Hematopoietic multipotent progenitor cell treated with erythropoietin and hydrocortisone succinate and interleukin-3 and kit ligand, for 8 days (in vitro differentiated cells): ENCODE measurements at places on chromosomes 11 and 22.

DNA sequence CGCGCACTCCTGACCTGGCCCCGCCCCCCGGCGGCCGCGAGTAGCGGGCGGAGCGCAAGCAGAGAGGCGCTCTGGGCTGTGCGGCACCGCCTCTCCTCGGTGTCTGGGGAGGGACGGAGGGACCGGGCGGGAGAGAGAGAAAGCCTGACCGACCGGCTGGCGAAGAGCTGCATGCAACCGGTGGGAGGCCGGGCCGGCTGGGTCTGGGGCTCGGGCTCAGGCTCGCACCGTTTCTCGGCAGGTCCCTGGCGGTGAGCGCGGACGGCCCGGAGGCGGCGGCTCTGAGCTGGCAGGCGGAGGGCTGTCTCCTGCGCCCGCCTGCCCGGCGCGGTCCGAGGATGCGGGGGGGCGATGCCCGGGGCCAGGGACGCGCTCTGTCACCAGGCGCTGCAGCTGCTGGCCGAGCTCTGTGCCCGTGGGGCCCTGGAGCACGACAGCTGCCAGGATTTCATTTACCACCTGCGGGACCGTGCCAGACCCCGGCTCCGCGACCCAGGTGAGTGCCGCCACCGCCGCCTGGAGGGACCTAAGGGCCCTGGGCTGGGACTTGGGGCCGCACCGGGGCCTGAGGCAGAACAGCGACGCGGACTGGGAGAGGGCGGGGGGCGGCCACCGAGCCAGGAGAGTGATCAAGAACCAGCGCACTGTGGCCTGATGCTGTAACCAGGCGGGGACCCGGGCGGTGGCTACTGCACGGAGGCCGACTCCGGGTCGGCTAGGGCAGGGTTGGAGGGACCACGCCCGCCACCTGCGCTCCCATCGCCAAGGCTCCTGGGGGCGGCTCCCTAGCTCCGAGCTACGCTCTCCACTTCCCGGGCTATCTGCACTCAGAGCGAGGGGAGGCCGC lies at the start of gene SYT9:
Gene SYT9 (plus strand): TSS at position 69 of the 847 bp plus-strand sequence. CDS start 283 bp downstream, at position 352.
- DNase-seq = no peak

DNA sequence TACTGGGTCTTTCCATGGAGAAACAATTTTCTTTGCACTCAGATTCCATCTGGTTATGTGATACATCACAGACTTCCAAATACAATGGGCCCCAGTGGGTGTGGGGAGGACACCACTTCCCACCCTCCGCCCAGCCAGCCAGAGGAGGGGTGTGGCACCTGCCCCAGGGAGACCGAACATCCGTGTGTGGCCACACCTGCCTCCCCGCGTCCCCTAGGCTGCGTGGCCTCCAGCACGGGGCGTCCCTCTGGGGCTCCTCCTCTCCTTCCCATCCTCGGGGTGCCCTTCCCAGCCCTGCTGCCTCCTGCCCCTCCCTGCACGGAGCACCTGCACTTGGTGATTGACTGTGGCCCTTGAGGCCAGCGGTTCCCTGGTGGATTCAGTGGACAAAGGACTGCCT lies 49.1 kb downstream of the CERK start:
- DNase-seq = no peak

DNA sequence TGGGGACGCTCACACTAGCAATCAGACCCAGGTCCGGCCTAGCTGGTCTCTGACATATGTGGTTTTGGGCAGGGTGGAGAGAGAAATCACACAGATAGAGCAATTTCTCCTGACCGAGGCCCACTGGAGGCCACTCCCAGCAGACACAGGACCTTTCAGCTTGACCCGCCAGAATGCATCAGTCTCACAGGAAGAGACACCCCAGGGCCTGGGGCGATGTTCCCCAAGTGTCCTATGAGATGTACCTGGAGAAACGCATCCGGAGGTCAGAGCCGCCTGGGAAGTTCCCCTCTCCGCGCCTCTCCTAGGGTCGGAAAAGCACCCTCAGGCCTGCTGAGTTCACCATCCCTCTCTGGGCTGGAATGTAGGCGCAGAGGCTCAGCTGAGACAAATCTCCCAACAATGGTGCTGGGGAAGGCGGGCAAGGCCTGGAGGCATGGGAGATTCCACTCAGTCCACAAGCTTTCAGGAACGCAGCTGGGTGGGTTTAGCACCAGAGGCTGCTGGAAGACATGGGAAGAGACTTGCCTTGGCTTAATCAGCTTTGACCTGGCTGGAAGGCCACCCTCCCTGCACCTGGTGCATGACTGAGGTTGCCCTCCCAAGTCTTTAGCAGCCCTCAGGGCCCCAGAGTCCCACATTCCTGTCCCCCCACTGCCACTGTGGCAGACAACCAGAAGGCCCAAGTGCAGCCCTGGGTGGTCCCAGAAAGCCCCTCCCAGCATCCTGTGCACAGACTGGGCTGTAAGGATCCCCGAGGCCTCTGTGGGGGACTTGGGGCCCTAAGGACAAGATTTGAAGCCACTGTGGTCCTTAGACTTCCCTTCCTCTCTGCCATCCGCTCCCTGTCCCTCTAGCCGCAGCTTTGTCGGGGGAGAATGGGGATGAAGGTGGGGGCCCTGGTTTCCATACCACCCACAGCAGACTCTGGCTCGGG lies 57.5 kb downstream of the RTL6 start:
- no peak for DNase-seq

GRCh38 chr11:3073029-3073435 lies 15.8 kb upstream of the CARS1 start:
- no peak for DNase-seq

DNA sequence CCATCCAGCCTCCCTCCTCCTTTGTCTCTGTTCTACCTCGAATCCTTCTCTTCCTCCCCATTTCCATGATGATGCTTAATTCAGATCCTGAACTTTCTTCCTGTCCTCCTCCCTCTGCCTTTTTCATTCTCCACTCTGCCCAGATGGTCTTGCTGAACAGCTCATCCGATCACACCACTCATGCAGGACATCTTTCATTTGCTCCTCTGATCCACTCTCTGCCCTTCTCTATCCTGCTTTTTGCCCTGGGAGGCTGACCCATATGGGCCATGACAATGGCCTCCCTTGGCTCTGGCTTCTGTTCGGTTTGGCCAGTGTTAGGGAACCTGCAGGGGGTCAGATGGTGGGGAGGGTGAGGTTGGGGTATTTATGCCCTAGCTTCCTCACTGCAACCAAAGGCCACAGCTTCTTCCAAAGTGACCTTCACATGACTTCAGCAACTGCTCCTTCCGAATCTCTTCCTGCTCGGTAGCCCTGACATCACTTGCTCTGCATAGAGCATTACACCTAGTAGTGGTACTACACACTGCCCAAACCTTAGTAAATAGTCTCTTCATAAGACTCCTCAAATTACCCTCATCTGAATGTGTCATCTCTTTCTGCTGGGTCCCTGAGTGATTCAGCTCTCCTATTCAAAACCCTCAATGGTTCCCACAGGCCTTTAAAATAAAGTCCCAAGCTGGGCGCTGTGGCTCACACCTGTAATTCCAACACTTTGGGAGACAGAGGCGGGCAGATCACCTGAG lies 32.7 kb upstream of the MICAL2 start:
- DNase-seq = no peak

- DNase-seq = no peak
Observed at GRCh38 chr11:13304655-13305335, 27.2 kb downstream of the BMAL1 start.

DNA sequence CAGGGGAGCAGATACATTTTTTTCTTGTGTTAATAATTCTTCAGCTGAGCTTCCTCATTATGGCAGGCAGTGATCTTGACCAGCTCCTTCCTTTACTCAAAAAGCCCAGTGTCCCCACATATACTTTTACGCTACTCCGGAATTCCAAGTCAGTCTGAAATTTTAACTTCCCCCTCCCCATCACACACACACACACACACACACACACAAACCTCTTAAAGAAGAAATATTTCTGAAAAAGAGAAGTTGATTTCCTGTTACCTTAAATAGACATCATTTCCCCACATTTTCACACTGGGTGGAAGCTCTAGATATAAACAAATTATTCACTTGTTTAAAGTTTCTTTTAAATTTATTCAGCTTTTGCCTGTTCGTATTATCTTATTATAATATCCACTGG lies 113.9 kb downstream of the DBX1 start:
- DNase-seq = no peak

DNA sequence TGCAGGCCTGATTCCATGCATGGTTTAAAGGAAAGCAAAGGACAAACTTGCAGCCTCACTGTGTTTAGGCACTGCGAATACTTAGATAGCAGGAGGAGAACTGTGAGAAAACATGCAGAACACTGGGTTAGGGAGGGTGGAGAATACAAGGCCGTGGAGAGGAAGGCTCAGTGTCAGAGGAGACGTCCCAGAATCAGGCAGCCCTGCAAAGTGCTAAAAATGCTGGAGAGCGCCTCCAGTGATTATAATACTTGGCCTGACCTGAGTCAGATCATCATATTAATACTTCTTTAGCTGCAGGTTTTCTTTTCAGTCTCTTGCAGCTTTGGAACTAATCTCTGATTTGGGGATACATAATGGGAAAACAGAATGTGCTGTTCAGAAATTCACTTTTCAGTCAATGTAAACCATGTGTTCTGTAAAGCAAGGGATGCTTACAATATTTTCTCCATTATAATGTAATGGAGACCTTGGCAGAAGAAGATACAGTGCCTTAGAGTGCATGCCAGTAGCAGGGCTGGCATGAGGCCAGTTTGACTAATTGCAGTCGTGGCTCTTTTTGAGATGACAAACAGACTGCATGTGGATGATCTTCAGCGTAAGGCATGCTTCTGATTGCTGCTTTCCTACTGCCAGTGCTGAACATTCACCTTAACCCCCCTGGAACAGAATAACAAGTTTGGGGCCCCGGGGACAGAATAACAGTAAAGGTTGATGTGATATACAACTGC lies 16.8 kb downstream of the EXT2 start:
- DNase-seq = peak; percentile 4

GRCh38 chr22:25900880-25901279 lies 158.9 kb downstream of the MYO18B start:
- no peak for DNase-seq

GRCh38 chr11:45313171-45313865 lies 27.2 kb upstream of the SYT13 start:
- DNase-seq = no peak

GRCh38 chr22:49466878-49467595 lies 360.6 kb downstream of the BRD1 start:
- no peak for DNase-seq

- DNase-seq = no peak
Observed at GRCh38 chr11:113581713-113582112, 106.5 kb upstream of the DRD2 start.

- DNase-seq = no peak
Observed at GRCh38 chr11:92687724-92688123, 281.7 kb upstream of the MTNR1B start.

GRCh38 chr11:106087815-106088435 lies 10.5 kb downstream of the AASDHPPT start:
- DNase-seq = peak; percentile 73
